ENCODE measurements at places on chromosomes 11 and 22. TPM values are rescaled to one million over a fixed set of nuclear protein-coding genes. Genes with fewer than 3 reads are reported as not detected.
A peak's percentile ranks its signal among the peaks of the same experiment; 100 is the strongest.

- peaks cover 21% of the 10 kb centered on the region for H3K4me1 ChIP-seq
- H3K4me3 ChIP-seq: no peak overlapping the region
- no peaks in the 10 kb centered on the region for H3K36me3 ChIP-seq
- no peak overlapping the region for H3K27ac ChIP-seq
- DNase-seq: no peak
- no peaks in the 10 kb centered on the region for H3K27me3 ChIP-seq
These were observed 1.8 kb upstream of the MARK2 start for GRCh38 chr11:63837027-63837688.

DNA sequence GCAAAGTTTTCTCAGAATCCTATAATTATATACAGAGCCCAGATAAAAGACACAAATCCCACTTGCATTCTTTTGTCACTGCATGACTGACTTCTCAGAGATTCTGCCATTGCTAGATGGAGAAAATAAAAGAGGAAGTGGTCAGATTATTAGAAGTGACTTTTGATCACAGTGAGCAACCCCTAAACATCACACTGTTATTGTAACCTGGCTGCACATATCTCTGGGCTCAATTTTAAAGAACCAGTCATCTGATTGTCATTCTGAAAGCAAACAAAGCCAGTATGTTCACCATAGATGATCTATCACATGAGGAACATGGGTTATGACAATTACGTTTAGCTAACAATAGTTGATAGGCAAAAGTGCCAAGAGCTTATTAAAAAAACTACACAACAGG, 47.8 kb downstream of the COPB1 start:
- H3K4me1 ChIP-seq: peaks cover 4% of the 10 kb centered on the region
- H3K4me3 ChIP-seq: no peak overlapping the region
- H3K27ac ChIP-seq: no peak overlapping the region
- DNase-seq: no peak
- 0 out of 2 replicates have a peak, but pooled peaks cover 10% of the 10 kb centered on the region for H3K36me3 ChIP-seq

DNAJB7 gene
- not detected for total RNA-seq

DNA sequence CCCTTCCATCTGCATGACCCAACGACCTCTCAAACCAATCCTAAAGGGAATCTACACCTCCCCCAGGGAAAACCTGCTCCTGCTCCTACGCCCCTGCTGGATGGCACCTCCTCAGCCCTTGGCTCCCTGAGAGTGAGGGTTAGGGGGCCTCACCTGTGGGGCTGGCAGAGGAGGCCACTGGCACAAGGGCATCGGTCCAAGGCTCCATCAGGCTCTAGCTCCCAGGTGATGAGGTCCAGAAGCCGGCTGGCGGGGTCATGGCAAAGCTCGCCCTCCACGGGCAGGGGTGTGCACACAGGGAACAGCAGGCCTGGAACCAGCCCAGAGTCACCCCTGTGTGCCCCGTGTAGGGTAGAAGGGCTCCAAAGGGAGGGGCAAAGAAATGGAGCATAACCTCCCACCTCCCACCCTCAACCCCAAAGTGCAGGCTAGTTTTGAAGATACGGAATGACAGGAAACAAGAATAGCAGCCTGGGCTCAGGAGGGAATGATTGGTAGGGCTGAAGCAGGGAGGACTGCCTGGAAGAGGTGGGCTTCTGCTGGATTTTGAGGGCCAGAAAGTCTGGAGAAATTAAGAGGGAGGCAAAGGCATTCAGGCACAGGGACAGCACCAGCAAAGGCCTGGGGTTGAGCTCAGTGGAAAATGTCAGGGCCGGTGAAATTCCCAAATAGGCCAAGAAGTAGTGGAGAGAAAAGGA, 42.6 kb downstream of the DKK3 start:
- H3K4me1 ChIP-seq: no peaks in the 10 kb centered on the region
- no peaks in the 10 kb centered on the region for H3K36me3 ChIP-seq
- H3K27me3 ChIP-seq: no peaks in the 10 kb centered on the region
- DNase-seq: no peak
- H3K4me3 ChIP-seq: no peak overlapping the region

DNA sequence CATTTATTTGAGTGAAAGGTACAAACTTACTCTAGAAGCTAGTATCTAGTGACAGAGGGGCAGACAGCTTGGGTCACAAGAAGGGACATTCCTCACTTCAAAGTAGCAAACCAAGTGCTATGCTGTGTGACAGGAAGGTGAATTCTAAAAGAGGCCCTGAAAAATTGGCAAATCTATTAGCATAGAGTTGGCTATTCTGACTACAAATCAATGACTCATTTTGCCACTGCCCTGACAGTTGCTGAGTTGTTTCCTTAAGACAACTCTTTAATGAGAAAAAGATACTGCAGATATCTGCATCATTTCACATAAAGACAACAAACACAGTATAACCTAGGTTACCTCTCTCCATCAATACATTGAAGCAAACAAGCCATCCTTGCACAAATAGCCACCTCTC, 524.0 kb upstream of the LRRC4C start:
- no peak overlapping the region for H3K27ac ChIP-seq
- no peaks in the 10 kb centered on the region for H3K27me3 ChIP-seq
- DNase-seq: no peak
- H3K36me3 ChIP-seq: no peaks in the 10 kb centered on the region
- no peak overlapping the region for H3K4me3 ChIP-seq

GRCh38 chr11:64778473-64779298, at the start of gene SF1:
Gene SF1 (minus strand): TSS chr11:64778542. CDS start chr11:64778392, 150 bp downstream.
- H3K36me3 ChIP-seq: peaks cover 7% of the 10 kb centered on the region
- H3K4me3 ChIP-seq: peak within 1 kb of the TSS; percentile 80
- peak within 1 kb of the TSS; percentile 86 for H3K27ac ChIP-seq
- peak; percentile 100 for DNase-seq

RAB3IL1 gene
- not detected for total RNA-seq

MMP11 gene
- total RNA-seq: 0.41 TPM

Measured in GM12878 (cell line).